ENCODE measurements at places on chromosomes 5 and 9.

GRCh38 chr5:90939211-90939610, 380.6 kb downstream of the ADGRV1 start:
- DNase-seq = no peak

- DNase-seq = peak; percentile 14
These were observed 44.3 kb downstream of the FOXB2 start for GRCh38 chr9:77063645-77064285.

GRCh38 chr5:68053202-68053601, 162.4 kb upstream of the PIK3R1 start:
- no peak for DNase-seq

GRCh38 chr9:81599837-81600236, 89.5 kb downstream of the TLE1 start:
- DNase-seq = peak; percentile 51

DNA sequence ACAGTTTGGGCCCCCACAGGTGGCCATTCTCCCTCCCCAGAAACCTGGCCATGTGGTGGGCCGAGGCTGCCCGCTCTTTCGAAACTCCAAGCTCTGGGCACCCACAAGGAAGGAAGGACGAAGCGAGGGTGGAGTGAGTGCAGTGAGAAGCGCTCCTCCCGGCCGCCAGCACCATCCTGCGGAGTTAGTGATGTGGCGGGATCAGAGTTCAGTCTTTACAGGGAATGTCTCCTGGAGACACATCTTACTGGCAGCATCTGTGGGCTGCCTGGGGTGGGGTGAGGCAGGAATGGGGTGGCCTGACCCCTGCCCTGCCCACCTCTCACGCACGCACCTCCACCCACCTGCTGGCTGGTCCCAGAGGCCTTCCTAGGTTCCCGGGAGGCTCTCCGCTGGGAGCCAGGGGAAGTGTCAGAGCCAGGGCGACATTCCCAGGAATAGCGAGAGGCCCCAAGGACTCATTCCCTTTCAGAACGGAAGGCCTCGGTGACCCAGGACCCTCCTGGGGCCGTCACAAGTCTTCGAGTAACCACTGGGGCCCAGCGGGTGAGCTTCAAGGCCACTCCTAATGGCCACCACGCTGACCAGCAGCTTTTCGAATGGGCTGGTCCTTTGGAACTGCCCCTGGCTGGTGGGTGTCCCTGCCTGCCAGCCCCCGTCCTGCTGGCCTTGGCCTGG, 5.5 kb upstream of the RNU6ATAC start:
- DNase-seq = no peak

DNA sequence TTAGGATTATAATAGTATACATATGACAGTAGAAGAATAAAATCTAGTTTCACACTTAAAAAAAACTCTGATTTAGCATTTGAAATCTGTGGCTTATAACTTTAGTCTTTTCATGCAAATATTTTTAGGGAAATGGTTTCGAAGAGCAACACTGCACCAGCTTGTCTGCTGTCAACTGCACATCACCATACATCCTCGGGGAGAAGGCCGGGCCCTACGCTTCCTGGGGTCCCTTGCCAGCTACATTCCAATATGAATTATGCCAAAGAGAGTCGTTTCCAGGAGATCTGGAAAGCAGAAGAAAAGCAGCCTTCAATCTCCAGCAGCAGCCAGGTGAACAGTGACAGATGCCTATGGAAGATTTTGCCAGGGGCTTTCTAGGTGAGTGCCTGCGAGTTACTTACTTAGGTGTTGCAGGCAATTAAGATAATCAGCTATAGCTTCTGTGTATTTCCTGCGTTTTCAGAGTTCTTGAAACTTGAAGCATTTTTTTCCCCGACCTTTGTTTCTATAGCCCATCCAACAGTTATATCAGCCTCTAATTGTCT, 166.8 kb downstream of the TRPM3 start:
- DNase-seq = no peak

GRCh38 chr5:97839341-97840086, 656.5 kb upstream of the RIOK2 start:
- peak; percentile 37 for DNase-seq

GRCh38 chr5:158777647-158778350, 321.9 kb downstream of the EBF1 start:
- peak; percentile 76 for DNase-seq

GRCh38 chr9:74463825-74464224, 33.3 kb upstream of the RORB start:
- DNase-seq = no peak

GRCh38 chr9:69395718-69396117, 70.7 kb downstream of the ENTREP1 start:
- no peak for DNase-seq

DNA sequence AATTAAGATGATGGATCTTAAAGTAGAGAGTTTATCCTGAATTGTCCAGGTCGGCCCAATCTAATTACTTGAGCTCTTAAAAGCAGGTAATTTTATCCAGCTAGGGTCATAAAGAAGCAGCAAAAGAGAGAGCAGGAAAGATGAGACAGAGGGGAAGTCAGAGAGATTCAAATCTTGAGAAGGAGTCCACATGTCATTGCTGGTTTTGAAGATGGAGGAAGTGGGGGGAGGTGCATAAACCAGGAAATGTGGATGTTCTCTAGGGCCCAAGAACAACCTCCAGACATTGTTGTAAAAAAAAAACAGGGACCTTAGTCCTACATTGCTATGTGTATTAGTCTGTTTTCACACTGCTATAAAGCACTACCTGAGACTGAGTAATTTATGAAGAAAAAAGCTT, 66.4 kb downstream of the SLCO4C1 start:
- no peak for DNase-seq

GRCh38 chr5:134084570-134084969, 29.9 kb upstream of the TCF7 start:
- peak; percentile 36 for DNase-seq

- DNase-seq = peak; percentile 27
These were observed 584.4 kb upstream of the ACO1 start for GRCh38 chr9:31799953-31800609.

GRCh38 chr5:10173716-10174115, 76.0 kb downstream of the ATPSCKMT start:
- no peak for DNase-seq

DNA sequence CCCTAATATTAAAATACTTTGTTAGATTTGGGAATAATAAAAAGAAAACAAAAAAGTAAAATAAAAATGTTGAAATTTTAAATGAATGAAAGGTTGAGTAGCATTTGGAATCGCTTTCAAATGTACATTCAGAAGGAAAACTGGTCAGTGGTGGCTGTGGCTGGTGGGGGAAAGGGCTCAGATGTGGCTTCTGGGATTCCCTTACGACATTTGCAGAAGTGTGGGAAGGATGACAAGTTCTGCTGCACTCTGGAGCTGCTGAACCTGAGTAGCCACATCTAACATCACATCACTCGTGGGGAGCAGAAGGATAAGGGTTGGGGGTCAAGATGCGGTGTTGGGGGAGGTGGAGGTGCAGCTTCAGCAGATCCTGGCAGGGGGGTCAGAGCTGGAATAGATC, 25.6 kb upstream of the CAST start:
- DNase-seq = no peak

- no peak for DNase-seq
These were observed 73.9 kb downstream of the GOLPH3 start for GRCh38 chr5:32100230-32100629.

DNA sequence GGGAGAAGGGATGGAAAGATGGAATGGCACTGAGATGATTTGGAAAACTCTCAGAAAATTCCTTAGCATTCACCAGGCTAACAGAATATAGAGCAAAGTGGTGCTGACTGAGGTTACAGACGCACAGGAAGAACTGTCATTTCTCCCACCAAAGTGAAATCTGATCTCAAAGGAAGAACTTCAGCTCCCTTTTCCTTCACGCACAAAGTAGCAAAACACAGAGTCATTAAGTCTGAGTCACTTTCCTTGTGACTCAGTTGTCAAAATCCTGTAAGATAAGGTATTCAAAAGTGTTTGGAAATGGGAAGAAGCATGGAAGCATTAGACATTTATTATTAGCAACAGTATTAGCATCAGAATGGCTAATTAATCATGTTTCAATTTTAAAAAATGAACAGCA, 11.7 kb downstream of the MPDZ start:
- peak; percentile 93 for DNase-seq

DNA sequence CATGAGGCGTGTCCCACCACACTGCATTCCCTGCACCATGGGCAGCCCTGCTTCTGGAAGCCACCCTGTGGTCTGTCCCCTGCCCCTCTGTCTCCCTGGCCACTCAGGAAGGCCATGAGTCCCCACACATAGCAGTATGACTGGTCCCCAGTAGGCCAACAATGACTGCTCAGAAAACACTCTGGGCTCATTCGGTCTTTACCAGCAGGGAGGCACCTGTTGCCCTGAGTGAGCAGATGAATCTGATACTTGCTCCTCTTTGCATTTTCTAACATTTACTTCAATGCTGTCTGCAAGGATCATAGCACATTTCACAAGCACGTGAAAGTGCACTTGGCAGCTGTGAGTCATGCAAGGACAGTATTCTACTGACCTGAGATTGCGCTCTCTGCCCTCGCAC, 365.4 kb upstream of the IRX1 start:
- no peak for DNase-seq

DNA sequence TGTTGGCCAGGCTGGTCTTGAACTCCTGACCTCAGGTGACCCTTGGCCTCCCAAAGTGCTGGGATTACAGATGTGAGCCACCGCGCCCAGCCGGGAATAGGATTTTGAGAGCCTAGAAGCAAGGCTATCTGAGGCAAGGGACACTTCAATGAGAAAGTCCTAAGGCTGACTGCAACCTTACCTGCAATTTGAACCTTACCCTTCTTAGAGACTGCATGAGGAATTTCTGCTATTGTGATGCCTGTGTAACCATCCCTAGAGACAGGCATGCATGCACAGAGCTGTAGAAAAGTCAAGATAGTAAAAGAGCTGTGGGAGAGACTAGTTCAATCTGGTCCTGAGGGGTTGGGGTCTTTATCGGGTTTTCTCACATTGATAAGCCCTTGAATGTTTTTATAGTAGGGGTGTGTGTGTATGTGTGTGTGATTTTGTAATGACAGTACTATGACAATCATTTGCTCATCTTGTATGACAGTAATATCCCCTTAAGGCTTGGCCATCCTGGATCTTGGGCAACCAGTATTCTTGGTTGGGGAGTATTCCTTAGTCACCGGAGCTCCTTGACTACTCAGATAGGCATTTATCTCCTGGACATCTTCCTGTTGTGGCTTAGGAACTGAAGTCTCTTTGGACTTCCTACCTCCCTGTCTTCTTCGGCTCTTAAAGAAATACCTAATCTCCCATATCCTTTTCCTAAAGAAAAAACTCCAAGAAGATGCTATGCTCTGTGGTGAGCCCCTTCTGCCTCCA, 11.2 kb downstream of the DNAJB5 start:
- no peak for DNase-seq

DNA sequence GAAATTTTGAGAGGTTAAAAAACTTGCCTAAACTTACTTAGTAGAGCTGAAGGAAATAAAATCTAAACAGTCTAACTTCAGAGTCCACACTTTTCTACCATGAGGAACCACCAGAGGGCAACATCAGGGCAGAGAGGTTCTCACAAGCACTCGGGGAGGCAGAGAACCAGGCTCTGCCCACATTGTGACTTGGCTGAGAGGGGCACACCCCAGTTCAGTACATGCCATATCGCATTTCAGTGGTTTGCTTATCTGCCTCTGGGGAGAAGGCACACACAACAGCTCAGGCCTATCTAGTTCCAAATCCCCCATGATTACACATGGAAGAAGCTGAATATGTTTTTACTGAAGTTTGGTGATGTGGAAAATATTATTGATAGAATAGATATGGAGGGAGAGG, 49.2 kb downstream of the EQTN start:
- DNase-seq = peak; percentile 79

GRCh38 chr5:33401482-33402390, 39.0 kb upstream of the TARS1 start:
- DNase-seq = peak; percentile 89

DNA sequence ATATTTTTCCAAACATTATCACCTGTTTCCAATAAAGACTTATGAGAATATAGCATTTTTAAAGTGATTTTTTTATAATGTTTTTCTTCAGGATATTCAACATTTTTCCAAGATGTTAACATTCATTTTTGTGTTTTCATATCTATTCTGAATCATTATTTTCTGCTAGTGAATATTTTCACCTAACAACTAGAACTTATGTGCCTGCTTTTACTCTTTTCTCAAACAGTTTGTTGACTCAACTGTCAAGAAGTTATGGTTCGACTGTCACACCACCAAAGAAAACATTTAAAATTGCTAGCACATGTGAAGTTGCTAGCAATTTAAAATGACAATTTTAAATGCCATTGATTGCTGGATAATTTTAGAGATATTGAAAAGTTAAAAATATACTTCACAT, 343.3 kb upstream of the CDH9 start:
- no peak for DNase-seq

- DNase-seq = peak; percentile 25
These were observed 41.8 kb downstream of the FGF1 start for GRCh38 chr5:142644127-142644526.

- peak; percentile 71 for DNase-seq
These were observed 2.8 kb downstream of the OR1L8 start for GRCh38 chr9:122580360-122580759.

DNA sequence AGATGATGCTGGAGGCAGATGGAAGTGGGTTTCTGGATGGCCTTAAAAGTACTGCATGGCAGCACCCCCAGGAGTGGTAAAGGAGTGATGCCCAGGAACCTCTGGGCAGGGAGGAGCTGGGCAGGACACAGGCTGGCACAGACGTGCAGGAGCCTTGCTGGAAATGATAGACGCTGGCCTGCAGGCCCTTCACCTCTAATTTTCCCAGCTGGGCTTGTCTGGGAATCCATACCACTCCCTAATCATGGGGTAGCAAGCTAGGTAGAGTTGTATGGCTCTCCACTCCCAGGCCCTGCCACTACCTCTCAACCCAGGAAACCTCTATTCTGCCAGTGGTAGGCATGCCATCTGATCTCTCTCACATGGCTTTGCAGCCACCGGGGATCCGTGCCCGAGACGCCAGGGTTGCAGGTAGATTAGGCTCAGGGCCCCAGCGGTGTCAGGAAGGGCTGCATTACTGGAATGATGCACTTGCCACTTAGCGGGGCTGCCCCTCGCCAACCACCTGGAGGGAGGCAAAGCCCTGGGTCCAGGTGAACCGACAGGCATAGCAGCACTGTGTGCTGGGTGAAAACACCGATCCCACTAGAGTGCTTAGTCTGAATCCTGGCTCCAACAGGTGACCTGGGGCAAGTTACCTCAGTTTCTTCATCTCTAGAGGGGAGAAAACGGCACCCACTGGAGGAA, 79.6 kb upstream of the SLC25A51 start:
- no peak for DNase-seq

- DNase-seq = no peak
These were observed 21.3 kb downstream of the MSX2 start for GRCh38 chr5:174745590-174746103.

Measured in fibroblast of the aortic adventitia (primary cell).